ENCODE measurements at places on chromosomes 12 and 14. TPM values are rescaled to one million over a fixed set of nuclear protein-coding genes. Genes with fewer than 3 reads are reported as not detected.
A peak's percentile ranks its signal among the peaks of the same experiment; 100 is the strongest.

DNA sequence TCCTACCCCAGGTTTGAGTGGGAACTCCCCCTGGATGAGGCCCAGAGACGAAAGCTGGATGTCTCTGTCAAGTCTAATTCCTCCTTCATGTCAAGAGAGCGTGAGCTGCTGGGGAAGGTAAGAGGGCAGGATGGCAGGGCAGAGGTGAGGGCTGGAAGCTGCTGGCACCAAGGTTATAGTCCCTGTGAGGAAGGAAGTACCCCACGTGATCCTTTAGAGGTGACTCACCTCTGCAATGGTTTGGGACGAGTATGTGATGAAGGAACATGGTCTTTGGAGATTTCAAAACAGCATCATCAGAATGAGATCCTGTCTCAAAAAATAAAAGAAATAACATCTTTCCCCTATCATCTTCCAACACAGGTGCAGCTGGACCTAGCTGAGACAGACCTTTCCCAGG, 9.2 kb upstream of the MYL6B start:
- no peaks in the 10 kb centered on the region for H3K27me3 ChIP-seq
- DNase-seq, result no peak
- H3K27ac ChIP-seq, result peak overlapping the region; percentile 72
- H3K4me1 ChIP-seq, result peaks cover 32% of the 10 kb centered on the region
- H3K36me3 ChIP-seq, result peaks cover 49% of the 10 kb centered on the region

DNA sequence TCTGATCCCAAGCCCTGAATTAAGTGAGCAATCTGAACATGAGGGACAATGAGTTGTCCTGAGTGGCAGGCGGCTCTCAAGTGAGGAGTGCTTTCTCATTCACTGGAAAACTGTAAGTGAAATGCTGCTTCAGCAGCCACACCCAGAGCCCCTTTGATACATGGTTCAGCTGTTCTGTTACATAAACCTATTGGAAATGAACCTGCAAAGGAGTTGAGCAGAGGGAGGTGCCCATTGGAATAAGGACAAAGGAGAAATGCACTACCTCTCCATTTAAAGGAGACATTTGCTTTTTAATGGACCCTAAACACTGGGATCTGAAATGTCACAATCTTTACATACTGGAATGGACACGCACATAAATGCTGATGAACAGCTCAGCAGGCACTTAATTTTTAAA, 169.9 kb downstream of the CACNA1C start:
- H3K4me3 ChIP-seq, result no peak overlapping the region
- H3K36me3 ChIP-seq, result no peaks in the 10 kb centered on the region
- no peak for DNase-seq
- peaks cover 2% of the 10 kb centered on the region for H3K27me3 ChIP-seq
- no peak overlapping the region for H3K27ac ChIP-seq

DNA sequence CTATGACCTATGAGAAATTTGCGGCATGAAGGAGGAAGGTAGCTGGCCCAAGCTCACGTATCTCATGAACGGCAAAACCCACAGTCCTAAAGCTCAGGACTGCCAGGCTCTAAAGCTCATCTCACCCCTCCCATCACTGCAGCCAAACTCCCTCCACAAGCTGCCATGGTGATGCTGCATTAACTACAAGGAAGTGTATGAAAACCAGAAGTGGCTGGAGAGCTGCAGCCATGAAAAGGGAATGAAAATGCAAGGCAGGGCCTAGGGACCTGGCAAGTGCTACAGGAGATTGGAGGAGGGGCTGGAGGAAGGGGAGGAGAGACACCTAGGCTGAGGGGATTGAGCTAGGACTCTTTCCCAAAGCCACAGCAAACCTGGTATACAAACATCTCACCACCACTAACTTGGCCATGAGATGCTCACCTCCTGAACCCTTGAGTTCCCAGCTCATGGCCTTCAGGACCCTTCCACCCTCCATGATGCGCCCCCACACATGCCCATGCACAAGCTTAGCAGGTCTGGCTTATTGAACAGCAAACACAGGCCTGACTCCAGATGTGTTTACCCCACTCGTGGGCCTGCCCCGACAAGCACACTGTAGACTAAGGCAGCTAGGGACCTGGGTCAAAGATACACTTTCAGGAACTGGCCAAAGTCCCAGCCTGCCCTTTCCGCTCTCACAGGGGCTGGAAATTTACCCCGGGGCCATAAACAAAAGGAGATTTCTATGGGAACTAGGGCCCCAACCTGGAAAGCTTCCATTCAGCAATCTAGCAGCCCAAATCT, 42.0 kb downstream of the LTBP2 start:
- peaks cover 26% of the 10 kb centered on the region for H3K4me1 ChIP-seq
- no peak for DNase-seq
- H3K27me3 ChIP-seq, result peaks cover 10% of the 10 kb centered on the region
- H3K36me3 ChIP-seq, result no peaks in the 10 kb centered on the region
- no peak overlapping the region for H3K27ac ChIP-seq

GRCh38 chr14:97704316-97704885, 907.2 kb downstream of the VRK1 start:
- no peak for DNase-seq
- no peak overlapping the region for H3K4me3 ChIP-seq
- no peaks in the 10 kb centered on the region for H3K27me3 ChIP-seq
- H3K4me1 ChIP-seq, result peaks cover 69% of the 10 kb centered on the region
- peak overlapping the region; percentile 69 for H3K27ac ChIP-seq
- no peaks in the 10 kb centered on the region for H3K36me3 ChIP-seq

DNA sequence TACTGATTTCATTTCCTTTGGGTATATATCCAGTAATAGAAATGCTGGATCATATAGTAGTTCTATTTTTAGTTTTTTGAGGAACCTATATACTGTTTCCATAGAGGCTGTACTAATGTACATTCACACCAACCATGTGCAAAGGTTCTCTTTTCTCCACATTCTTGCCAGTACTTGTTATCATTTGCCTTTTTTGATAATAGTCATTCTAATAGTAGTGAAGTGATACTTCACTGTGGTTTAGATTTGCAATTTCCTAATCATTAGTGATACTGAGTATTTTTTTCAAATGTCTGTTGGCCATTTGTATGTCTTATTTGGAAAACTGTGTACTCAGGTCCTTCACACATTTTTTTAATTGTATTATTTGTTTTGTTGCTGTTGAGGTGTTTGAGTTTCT, 148.2 kb upstream of the NAV3 start:
- no peaks in the 10 kb centered on the region for H3K36me3 ChIP-seq
- no peaks in the 10 kb centered on the region for H3K4me1 ChIP-seq
- H3K27me3 ChIP-seq, result no peaks in the 10 kb centered on the region

DNA sequence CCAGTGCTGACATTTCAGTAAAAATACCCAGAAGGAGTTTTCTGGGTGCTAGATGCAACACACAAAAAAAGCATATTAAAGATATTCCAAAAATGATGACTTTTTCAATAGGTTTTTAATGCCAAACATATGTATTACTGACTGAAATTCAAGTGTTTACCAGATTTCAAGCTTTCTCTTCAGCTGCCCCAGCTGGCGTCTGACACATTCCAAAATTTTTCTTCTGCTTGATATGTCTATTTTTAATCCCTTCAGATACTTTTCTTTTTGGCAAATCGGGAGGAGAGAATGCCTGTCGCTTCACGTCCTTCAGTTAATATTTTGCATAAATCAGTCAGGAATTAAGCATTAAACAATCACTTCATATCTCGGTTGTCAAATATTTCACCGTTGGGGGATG, 7.1 kb upstream of the CCDC60 start:
- H3K27me3 ChIP-seq, result peaks cover 2% of the 10 kb centered on the region
- no peak overlapping the region for H3K27ac ChIP-seq
- H3K4me3 ChIP-seq, result no peak overlapping the region
- H3K36me3 ChIP-seq, result no peaks in the 10 kb centered on the region
- no peaks in the 10 kb centered on the region for H3K4me1 ChIP-seq
- DNase-seq, result no peak

DNA sequence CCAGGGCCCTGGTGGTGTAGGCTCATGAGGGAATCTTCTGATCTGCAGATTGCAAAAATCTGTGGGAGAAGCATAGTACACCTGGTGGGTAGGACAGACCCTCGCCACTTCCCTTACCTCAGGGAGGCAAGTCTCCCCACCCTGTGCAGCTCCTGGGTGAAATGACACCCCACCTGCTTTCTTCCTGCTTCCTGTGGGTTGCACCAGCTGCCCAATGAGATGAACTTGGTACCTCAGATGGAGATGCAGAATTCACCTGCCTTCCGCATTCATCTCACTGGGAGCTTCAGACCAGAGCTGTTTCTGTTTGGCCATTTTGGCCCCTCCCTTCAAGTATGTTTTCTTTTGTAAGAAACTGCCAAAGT, 4.7 kb downstream of the CLEC2D start:
- H3K4me3 ChIP-seq, result peak overlapping the region; percentile 90
- DNase-seq, result peak; percentile 68
- peaks cover 89% of the 10 kb centered on the region for H3K36me3 ChIP-seq
- H3K27ac ChIP-seq, result peak overlapping the region; percentile 97
- peaks cover 36% of the 10 kb centered on the region for H3K4me1 ChIP-seq
- no peaks in the 10 kb centered on the region for H3K27me3 ChIP-seq

DNA sequence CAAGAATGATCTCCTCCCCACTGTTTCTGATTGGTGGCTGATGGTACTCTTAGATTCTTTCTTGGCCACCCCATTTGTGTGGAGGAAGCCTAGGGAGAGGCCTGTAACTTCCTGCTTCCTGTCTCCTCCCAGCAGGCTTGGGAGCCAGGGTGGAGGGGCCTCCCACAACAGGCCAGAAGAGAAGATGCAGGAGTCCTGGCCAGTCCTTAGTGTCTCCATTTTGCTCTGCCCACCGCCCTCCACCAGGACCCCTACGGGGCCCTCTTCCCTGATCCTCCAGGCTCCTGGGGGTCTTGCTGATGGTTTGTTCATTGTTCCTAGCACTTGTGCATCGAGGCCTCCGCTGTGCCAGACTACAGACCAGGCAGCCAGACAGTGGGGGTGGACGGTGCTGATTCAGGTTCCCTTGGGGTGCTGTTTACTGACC, 6.8 kb downstream of the TSPAN9 start:
- no peaks in the 10 kb centered on the region for H3K4me1 ChIP-seq
- no peaks in the 10 kb centered on the region for H3K36me3 ChIP-seq
- no peak for DNase-seq
- no peak overlapping the region for H3K27ac ChIP-seq
- no peaks in the 10 kb centered on the region for H3K27me3 ChIP-seq

- H3K4me3 ChIP-seq, result no peak overlapping the region
- H3K27ac ChIP-seq, result no peak overlapping the region
- H3K27me3 ChIP-seq, result no peaks in the 10 kb centered on the region
- DNase-seq, result no peak
These were observed 24.7 kb upstream of the ANO6 start for GRCh38 chr12:45191239-45191638.

DNA sequence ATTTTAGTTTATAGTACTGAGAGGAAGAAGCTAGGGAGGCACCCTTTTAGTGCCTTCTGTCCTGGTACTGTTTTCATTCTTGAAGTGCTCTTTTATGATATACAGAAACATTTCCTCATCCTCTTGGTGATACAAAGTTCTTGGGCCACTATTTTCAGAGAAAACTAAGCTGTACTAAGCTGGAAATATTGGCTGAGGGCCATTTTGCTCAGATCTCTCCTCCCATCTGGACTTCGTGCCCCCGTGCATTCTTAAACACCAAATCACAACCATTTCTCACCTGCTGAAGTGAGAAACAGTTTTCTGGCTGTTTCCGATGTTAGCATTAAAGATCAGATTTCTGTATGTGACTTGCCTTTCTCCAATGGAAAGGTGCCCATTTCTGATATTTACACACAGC, 158.9 kb downstream of the FBXL14 start:
- H3K4me3 ChIP-seq, result no peak overlapping the region
- H3K4me1 ChIP-seq, result no peaks in the 10 kb centered on the region
- DNase-seq, result no peak
- H3K27me3 ChIP-seq, result no peaks in the 10 kb centered on the region
- no peaks in the 10 kb centered on the region for H3K36me3 ChIP-seq
- H3K27ac ChIP-seq, result no peak overlapping the region

GRCh38 chr12:85559536-85559935, 276.7 kb downstream of the RASSF9 start:
- no peaks in the 10 kb centered on the region for H3K27me3 ChIP-seq
- H3K36me3 ChIP-seq, result no peaks in the 10 kb centered on the region
- no peaks in the 10 kb centered on the region for H3K4me1 ChIP-seq

DNA sequence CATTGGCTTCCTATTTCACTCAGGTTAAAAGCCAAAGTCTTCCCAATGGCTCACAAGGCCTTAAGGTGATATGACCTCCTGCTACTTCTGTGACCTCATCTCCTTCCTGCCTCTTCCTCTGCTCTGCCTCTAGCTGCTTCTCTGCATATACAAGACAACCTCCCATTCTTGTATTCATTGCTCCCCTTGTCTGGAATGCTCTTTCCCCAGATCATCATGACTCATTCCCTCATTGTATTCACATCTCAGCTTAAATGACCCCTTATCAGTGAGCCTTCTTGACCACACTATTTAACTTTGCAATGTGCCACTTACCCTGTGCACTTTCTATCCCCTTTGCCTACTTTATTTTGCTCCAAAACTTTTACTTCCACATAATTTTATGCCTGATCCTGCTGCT, 90.2 kb downstream of the PPP1R12A start:
- no peak overlapping the region for H3K27ac ChIP-seq
- peaks cover 25% of the 10 kb centered on the region for H3K4me1 ChIP-seq
- no peak overlapping the region for H3K4me3 ChIP-seq
- DNase-seq, result no peak

- no peaks in the 10 kb centered on the region for H3K36me3 ChIP-seq
- H3K4me3 ChIP-seq, result no peak overlapping the region
- no peak for DNase-seq
- no peaks in the 10 kb centered on the region for H3K27me3 ChIP-seq
- peaks cover 4% of the 10 kb centered on the region for H3K4me1 ChIP-seq
- no peak overlapping the region for H3K27ac ChIP-seq
These were observed 9.7 kb downstream of the CEP170B start for GRCh38 chr14:104874571-104875411.

DNA sequence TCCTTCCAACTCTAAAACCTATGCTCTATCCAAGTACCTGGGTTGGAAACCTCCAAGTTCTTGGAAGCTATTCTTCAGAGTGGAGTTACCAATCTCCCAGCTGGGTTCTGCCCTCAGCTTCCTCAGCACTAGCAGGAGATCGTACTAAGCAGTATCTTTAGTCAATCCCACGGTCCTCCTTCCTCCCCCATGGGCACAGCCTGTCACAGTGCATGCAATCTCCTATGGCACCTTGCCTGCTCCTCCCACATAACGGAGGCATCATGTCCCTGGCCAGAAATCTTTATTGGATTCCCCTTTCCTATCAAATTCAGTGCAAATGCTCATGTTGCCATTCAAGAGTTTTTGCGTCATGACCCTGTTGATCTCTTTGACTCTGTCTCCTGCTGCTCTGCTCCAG, 5.4 kb upstream of the LPAR5 start:
- DNase-seq, result no peak
- no peak overlapping the region for H3K4me3 ChIP-seq
- H3K36me3 ChIP-seq, result peaks cover 8% of the 10 kb centered on the region
- H3K27ac ChIP-seq, result no peak overlapping the region
- no peaks in the 10 kb centered on the region for H3K27me3 ChIP-seq

The SLC6A15 gene
- total RNA-seq, result not detected

The SART3 gene
- 81.9 TPM for total RNA-seq

The KRT72 gene
- total RNA-seq, result 2.3 TPM

The SERPINA10 gene
- total RNA-seq, result not detected

The HOTAIR gene
- not detected for total RNA-seq

The CNTN1 gene
- total RNA-seq, result not detected

The CHGA gene
- not detected for total RNA-seq

The RBMS2 gene
- 5.1 TPM for total RNA-seq

The GNB3 gene
- total RNA-seq, result 0.54 TPM

The KRT75 gene
- total RNA-seq, result not detected

The NUAK1 gene
- total RNA-seq, result not detected

The B4GALNT1 gene
- total RNA-seq, result 1.8 TPM

The OR4L1 gene
- total RNA-seq, result not detected

The SLC6A13 gene
- not detected for total RNA-seq

The ESPL1 gene
- 53.3 TPM for total RNA-seq
